Astrocyte of the spinal cord (primary cell): ENCODE measurements at places on chromosomes 2 and 18.

- DNase-seq = peak; percentile 42
Measured at GRCh38 chr2:42567806-42568400, 529 bp upstream of the MTA3 start.

DNA sequence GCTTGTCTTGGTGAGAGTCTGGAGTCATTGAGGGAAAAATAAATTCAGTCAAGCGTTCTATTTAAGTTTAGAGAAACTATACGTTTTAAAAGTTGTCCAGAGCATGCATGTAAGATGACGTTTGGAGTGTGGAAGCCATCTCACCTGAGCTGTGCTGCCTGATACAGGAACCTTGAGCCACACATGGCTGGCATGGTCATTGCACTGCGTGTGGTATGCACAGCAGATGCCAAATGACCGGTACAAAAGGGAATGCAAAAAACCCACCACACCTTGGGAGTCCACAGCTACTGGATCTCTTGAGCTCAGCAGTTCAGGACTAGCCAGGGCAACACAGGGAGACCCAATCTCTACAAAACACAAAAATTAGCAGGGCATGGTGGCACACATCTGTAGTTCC is 4.3 kb downstream of the MZT2B start:
- DNase-seq = no peak

GRCh38 chr2:101556033-101556459 is 81.1 kb upstream of the RFX8 start:
- DNase-seq = no peak

GRCh38 chr2:38549071-38549704 is 53.5 kb downstream of the HNRNPLL start:
- DNase-seq = no peak

- DNase-seq = peak; percentile 98
Measured at GRCh38 chr2:209473930-209474419, 50.1 kb downstream of the MAP2 start.

DNA sequence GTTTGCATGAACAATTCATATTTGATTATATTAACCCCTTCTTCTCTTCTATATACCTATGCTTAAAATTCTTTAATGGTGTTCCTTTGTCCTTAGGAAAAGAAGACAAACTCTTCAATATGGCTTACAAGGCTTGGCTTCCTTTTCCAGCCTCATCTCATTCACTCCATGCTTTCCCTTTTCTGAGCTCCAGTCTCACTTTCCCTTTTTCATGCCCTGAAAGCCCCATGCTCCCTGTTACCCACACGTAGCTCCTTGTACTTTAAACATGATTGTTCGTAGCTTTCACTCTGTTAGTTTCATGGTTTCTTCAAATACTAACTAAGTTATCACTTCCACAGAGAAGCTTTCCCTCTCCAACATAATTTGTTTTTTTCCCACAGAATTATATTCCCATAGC is 161.3 kb downstream of the UBE2E3 start:
- no peak for DNase-seq

DNA sequence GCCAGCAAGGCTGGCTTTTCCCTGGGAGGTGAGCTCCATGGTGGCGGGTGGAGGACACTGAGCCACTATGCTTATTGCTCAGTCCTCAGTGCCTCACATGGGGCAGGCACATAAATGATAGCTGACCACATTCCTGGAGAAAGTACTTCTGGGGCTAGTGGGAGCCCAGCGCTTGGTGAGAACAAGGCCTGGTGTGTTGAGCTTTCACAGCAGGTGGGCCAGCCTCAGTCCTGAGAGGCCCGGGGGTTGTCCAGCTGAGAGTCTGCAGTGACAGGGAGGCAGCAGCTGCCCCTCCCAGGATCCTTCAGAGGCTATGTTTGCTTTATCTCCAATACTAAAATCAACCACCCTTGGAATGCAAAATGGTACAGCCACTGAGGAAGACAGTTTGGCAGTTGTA is 217.7 kb downstream of the ZBTB7C start:
- DNase-seq = no peak

- no peak for DNase-seq
Measured at GRCh38 chr2:236177604-236177966, 9.4 kb upstream of the GBX2 start.

DNA sequence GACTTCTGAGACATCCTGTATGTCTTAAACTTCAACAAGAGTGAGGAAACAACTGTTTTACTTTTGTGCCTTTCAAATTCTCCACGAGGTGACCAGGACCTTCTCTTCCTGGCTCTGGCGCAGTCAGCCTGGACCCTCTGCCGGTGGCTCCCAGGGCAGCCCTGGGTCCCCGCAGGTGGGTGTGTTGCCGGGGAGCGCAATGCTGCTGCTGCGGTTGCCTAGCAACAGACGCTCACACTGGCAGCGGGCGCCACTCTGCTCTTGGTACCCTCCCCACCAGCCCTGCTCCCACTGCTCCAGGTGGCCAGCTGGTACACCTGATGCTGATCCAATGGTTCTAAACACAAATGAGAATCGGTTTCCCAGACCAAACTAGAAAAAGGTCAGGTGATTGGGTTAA is 58.7 kb downstream of the GNAL start:
- DNase-seq = no peak
